Trophoblast cell (in vitro differentiated cells and primary cell): ENCODE measurements at places on chromosomes 2 and 18.
A peak's percentile ranks its signal among the peaks of the same experiment; 100 is the strongest.

DNA sequence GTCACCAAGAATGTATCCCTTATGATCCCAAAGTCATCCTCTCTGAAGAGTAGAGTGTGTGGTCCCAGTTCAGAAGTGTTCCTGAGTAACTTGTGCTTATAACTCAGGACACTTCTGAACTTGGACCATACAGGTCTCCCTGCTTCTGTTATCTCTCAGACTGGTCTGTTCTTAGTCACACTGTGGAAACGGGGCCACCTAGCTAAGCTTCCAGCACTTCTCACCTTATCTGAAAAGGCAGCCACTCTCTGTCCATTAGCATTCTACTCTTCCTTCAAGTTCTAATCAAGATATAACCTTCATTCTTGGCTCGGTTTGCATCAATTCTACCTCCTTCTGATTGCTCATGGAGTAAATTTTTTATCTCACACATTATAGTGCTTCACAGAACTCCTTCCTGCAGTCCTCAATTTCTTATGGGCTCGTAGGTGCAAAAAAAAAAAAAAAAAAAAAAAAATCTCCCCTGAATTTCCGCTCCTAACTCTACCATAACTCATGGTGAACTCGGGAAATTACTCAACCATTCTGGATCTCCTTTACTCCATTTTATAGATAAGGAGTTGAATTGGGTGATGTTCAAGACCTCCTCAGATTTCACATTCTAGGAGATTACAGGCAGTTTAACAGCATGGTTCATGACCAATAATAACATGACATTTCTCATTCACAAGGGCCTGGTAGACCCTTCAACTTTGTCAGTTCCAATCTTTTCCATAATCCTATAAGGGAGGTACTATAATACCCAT is 108.4 kb downstream of the TACR1 start:
- DNase-seq: no peak

DNA sequence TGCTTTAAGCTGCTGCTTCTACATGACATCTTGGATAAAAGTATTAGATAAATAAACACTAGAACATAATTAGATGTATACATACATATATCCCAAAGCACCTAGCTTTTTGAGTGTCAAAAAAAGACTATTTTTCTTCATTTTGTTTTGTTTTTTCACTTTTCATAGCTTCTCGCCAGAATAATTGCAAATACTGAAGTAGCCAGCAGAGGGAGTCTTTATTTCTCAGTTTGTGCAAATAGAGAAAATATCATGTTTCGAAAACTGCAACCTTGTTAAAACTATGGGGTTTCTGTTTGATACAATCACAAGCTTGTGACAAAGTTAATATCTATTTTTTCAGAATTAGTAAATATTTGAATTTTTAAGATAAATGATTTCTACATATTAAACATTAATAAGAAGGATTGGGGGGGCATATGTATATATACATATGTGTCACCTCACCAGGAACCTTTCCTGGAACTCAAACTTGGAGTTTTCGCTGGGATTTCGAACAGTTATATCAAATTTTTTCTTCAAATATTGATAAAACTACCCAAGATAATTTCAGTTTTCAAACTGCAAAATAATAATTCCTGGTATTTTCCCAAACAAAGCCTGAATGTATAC is 61.0 kb downstream of the GRB14 start:
- DNase-seq: peak; percentile 68

- no peak for DNase-seq
Observed at GRCh38 chr2:4882421-4882820, 809.8 kb upstream of the SOX11 start.

DNA sequence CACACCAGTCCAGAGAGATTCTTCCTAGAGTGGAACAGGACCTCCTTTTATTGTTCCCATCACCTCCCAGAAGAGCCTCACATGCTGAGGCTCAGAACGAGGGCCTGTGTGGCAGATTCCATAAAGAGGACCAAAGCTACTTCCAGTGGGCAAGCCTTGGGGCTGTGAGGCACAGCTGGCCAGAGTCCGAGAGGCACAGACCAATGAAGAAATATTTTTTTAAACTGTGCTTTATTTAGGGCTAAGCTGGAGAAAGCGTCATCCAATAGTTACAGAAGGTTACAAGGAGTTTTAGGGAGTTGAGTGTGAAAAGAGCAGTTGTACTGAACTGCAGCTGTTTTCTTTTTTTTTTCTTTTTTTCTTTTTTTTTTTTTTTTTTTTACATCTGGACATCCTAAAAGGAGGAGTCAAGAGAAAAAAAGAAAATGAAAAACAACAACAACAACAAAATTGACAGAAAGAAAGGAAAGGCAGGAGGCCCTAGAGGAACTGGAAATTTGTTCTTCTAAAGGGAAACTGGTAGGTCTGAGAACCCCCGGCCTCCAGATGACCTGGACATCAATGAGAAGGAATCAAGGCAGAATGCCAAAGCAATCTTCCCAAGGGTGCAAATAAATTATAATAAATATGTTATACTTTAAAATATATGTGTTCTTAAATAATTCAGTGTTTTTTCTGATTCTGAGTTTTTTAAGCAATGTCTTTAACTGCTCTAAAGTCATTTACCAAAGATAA is 322.6 kb downstream of the CELF4 start:
- no peak for DNase-seq

- no peak for DNase-seq
Observed at GRCh38 chr2:96756788-96757476, 3.8 kb upstream of the CNNM4 start.

GRCh38 chr2:85540133-85540648 is 1.2 kb downstream of the MAT2A start:
- no peak for DNase-seq
